ENCODE measurements at places on chromosomes 11 and 22.

DNA sequence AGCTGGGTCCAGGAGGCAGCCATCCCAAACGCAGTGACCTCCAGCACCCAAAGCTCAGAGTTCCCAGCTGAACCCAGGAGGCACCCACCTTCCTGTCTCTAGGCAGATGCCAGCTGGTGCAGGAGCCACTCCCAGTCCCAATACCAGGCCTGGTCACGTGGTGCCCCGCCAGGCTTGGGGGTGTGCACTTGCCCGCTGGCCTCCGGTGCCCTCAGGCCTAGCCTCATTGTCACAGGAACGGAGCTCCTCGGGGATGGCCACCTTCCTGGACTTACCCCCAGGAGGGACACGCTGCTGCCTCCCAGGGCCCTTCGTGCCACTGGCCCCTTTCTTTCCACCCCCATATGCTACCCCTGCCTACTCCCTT is 4.6 kb downstream of the BID start:
- DNase-seq = no peak

DNA sequence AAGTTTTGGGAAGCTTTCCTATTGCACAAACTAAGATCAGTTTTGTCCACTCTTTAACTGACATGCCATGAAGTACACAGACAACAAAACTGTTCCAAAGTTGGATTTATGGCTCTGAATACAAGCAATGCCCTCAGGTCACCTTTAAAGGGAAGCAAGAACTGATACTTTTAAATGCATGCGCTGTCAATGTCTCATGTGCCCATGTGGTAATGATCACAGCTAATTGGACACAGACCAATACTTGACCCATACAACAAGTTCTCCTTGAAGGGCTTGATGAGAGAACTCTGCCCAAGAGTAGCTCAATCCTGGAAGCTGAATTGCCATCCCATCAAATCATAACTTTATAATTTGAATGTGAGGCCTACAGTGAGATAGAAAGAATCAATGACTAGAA is 624.9 kb downstream of the ETS1 start:
- no peak for DNase-seq

- no peak for DNase-seq
Measured at GRCh38 chr11:118734031-118734430, 54.6 kb upstream of the TREH start.

DNA sequence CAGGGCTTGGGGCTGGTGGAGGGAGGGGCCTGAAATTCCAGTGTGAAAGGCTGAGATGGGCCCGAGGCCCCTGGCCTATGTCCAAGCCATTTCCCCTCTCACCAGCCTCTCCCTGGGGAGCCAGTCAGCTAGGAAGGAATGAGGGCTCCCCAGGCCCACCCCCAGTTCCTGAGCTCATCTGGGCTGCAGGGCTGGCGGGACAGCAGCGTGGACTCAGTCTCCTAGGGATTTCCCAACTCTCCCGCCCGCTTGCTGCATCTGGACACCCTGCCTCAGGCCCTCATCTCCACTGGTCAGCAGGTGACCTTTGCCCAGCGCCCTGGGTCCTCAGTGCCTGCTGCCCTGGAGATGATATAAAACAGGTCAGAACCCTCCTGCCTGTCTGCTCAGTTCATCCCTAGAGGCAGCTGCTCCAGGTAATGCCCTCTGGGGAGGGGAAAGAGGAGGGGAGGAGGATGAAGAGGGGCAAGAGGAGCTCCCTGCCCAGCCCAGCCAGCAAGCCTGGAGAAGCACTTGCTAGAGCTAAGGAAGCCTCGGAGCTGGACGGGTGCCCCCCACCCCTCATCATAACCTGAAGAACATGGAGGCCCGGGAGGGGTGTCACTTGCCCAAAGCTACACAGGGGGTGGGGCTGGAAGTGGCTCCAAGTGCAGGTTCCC is at the start of gene APOC3:
Gene APOC3, plus strand, starts transcription at position 383 of the 659 bp plus-strand sequence. CDS start 676 bp downstream, outside the sequence.
- no peak for DNase-seq

GRCh38 chr11:59201353-59201752 is 11.4 kb downstream of the MPEG1 start:
- no peak for DNase-seq

Data from GM13976 (cell line).